ENCODE measurements at places on chromosomes 1 and 21.

- DNase-seq = no peak
Measured at GRCh38 chr1:224435318-224435763, 744 bp upstream of the WDR26 start.

DNA sequence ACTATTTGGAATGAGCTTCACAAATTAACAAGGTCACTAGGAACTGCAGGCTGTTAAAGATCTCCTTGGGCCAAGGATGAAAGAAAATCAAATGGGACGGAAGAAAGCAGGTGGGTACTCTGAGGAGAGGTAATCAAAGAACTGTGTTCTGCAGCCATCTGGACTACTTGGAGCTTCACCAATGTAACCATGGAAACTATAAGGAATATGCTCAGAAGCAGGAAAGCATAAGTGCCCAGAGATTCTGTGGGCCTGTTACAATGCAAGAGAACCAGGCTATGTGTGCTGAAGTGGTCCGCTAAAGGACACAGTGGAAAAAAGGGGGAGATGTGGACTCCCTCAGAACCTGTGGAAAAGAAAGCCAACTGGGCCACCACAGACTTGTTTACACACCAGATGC, 238.5 kb downstream of the PTGER3 start:
- DNase-seq = no peak

- DNase-seq = no peak
Measured at GRCh38 chr21:39005502-39005787, 177.8 kb downstream of the PSMG1 start.

- no peak for DNase-seq
Measured at GRCh38 chr1:34165422-34165921, 442 bp upstream of the CSMD2 start.

DNA sequence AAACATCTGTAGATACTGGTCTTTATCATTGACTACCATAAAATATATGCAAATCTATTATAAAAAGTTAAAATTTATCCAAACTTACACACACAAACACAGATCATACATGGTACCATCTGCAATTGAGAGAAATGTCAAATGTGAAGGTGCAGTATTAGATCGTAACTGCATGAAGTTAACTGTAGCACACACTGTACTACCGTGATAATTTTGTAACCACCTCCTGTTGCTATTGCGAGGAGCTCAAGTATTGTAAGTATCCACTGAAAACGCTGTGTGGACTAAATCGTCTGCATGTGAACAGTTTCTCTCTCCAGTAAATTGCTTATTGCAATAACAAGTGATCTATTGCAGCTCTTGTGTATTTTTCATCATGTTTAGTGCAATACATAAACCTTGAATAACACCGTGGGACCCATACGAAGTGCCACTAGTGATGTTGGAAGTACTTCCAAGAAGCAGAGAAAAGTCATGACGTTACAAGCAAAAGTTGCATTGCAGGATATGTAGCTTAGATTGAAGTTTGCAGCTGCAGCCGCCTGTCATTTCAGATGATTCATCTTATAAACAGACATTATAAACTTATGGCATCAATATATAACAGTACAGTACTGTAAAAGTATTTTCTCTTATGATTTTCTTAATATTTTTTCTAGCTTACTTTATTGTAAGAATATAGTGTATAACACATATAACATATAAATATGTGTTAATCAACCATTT, 172.9 kb downstream of the SDCCAG8 start:
- no peak for DNase-seq

- no peak for DNase-seq
Measured at GRCh38 chr1:174451408-174451807, 3.6 kb downstream of the GPR52 start.

DNA sequence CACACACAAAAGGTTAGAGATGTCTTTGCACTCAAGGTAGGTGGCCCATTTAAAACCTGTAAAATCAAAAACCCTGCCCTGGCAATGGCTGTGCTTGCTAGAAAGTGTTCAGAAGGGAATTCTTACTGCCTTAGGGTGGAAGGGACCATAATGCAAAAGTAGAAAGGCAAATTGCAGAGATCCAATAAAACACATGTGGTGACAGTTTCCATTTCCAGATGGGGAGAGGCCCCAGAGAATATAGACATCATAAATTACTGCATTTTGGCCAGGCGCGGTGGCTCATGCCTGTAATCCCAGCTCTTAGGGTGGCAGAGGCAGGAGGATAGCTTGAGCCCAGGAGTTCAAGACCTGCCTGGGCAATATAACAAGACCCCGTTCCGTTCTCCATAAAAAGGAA, 13.0 kb downstream of the FMO1 start:
- no peak for DNase-seq

GRCh38 chr1:64243757-64244080, 40.3 kb downstream of the UBE2U start:
- DNase-seq = no peak

- DNase-seq = no peak
Measured at GRCh38 chr21:44571844-44572782, 1.4 kb upstream of the KRTAP10-4 start.

DNA sequence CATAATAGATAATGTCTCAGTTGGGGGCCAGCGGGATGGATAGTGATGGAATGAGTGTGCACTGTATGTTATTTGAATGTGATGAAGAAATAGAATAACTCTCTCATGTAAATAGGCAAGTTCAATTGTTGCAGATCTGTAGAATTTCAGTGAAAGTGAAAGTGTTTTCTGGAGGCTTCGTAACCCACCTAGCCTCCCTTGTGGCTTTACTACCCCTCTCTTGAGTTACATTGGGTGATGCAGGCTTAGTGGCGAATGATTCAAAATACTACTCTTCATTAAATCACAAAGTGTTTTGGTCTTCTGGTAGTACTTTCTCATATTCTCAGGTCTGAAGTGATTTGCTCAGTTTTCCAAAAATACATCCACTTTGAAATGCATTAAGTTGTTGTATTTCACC, 411.9 kb downstream of the ZP4 start:
- DNase-seq = no peak

GRCh38 chr1:13828454-13829151, 128.6 kb downstream of the PRDM2 start:
- DNase-seq = peak; percentile 68

DNA sequence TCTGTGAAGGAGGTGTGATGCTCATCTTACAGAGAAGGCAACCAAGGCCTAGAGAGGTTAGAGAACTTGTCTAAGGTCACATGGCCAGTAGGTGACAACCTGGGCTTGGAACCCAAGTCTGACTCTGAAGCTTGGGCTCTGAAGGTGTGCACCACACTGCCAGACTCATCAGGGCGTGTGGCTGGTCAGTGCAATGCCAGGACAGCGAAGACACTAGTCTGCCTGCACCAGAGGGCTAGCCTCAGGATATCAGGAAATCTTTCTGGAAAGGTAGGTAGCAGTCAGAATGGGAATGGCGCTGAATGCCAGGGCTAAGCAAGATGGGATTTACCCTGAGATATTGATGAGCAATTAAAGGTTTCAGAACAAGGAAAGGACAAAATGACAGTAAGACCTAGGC, 34.9 kb downstream of the ELK4 start:
- no peak for DNase-seq

GRCh38 chr21:43347461-43348169, 79.3 kb downstream of the SIK1 start:
- DNase-seq = no peak

- no peak for DNase-seq
Measured at GRCh38 chr1:212470059-212470458, 37.3 kb downstream of the NENF start.

GRCh38 chr1:226001963-226002666, 3.0 kb upstream of the SDE2 start:
- no peak for DNase-seq

- no peak for DNase-seq
Measured at GRCh38 chr1:179327679-179328078, 34.1 kb downstream of the SOAT1 start.

DNA sequence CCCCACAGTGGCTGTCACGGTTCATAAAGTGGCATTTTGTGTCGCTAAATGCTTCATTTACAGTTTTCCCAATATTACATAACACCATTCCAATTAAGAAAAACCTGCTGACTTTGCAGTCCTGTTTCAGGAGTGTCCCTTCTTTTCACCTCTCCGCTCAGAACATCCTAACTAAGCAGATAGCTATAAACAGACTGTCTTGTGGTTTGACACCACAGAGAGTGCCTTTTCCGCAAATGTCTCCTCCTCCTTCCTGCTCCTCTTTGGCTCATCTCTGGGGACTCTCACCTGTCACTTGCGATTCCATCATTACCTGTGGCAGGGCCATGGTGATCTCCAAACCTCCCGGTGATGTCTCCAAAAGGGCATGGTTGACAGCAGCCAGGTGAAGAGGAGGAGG, 119.0 kb downstream of the CNIH3 start:
- DNase-seq = no peak

GRCh38 chr21:28418726-28419514, 573.8 kb downstream of the LTN1 start:
- DNase-seq = no peak

GRCh38 chr1:21721295-21721985, 52.3 kb upstream of the RAP1GAP start:
- no peak for DNase-seq

- DNase-seq = no peak
Measured at GRCh38 chr1:150267896-150268295, 920 bp downstream of the APH1A start.

GRCh38 chr1:37124501-37124900, 90.2 kb upstream of the GRIK3 start:
- no peak for DNase-seq

DNA sequence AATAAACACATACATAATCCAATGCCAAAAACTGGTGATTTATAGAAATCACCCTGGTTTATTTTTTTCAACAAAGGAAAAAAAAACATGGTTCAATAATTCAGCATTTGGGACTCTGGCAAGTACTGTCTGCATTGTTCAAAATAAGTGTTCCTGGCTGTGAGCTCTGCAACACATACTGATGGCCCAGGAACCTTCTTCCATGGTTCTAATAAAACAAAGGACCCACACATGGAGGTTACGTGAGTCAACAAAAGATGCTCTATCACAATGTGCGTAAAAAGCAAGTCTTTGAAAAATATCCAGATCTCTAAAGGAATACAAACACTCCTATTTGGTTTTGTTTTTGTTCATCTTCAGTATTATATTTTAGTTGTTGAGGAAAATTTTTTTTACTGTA, 37.9 kb upstream of the C1orf198 start:
- no peak for DNase-seq

DNA sequence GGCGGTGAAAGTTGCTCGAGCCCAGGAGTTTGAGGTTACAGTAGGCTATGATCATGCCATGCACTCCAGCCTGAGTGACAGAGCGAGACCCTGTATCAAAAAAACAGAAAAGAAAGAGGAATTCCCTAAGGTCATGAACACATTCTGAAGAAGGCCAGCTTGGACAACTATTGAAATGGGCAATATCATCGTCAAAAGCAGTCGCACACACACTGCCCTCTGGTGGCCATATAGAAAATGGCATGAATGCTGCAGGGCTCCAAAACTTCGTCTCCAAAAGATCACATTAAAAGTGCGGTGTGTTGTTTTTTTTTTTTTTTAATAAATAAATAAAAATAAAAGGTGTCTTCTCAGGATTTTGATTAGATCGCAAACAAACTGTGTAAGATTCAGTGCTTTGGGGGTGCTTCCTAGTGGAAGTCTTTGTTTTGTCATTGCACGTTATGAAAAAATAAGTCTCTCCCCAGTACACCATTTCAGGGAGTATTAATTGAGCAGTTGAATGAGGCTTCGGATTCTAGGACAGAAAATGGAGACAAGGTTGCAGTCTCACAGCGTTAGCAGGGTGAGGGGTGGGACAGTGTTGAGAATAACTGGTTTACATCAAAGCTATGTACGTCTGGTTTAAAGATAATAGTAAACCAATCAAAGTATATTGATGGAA, 87.5 kb upstream of the FMN2 start:
- DNase-seq = peak; percentile 28

- DNase-seq = no peak
Measured at GRCh38 chr21:45873418-45873817, 108.2 kb upstream of the COL6A1 start.

DNA sequence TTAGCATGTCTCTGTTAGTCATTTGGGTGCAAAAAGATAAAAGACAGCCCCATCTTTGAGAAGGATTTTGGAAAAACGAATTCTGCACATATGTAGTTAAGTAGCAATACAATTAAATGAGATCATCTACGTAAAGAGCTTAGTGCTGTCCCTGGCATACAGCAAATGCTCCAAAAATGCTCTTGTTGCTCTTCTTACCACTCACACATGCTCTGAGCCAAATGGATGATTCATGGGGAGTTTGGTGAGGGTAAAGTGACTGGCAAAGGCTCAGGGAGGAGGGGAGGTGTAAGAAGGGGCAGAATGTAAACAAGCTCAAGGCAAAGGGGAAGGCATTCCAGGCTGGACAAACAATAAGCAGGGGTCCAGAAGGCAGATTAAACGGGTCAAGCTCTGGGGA, 191.9 kb downstream of the AK5 start:
- DNase-seq = no peak

DNA sequence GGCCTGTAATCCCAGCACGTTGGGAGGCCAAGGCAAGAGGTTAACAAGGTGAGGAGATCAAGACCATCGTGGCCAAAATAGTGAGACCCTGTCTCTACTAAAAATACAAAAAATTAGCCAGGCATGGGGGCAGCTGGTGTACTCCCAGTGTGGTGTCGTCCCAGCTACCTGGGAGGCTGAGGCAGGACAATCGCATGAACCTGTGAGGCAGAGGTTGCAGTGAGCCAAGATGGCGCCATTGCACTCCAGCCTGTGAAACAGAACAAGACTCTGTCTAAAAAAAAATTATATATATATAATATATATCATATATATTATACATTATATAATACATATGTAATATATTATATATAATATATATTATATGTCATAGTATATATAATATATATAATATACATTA, 249.2 kb upstream of the TPTE start:
- no peak for DNase-seq

DNA sequence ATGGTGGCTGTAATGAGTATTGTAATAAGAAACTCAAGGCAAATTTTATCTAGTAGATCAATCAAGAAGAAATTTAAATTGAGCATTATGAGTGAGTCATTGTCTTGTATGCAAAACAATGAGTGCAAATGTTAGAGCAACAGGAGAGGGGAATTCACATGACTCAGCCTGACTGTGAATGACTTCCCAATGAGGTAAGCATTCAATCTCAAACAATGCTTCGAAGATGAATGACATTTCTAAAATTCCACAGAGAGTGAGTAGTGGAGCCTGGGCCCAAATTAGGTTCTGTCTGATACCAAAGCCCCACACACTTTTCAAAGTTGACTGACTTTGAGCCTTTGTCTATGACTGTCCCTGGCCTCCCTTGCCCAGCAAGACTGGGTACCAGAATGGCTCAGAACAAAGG, 738.0 kb downstream of the PTPRU start:
- no peak for DNase-seq

GRCh38 chr1:178953538-178954324, 72.0 kb upstream of the FAM20B start:
- no peak for DNase-seq

Data from nephron progenitor cell (in vitro differentiated cells).